Fibroblast of the aortic adventitia (primary cell): ENCODE measurements at places on chromosomes 16 and 17. TPM values are rescaled to one million over a fixed set of nuclear protein-coding genes. Genes with fewer than 3 reads are reported as not detected.

GRCh38 chr16:85249418-85250146, 137.3 kb upstream of the CIBAR2 start:
- DNase-seq: no peak

GRCh38 chr17:19412510-19412909, 1.5 kb downstream of the RNF112 start:
- DNase-seq: no peak

Gene NPB
- 1.3 and 1.4 TPM in 2 replicates for total RNA-seq

Gene GPR142
- total RNA-seq: not detected in 2 replicates

Gene CCL14
- not detected in 2 replicates for total RNA-seq
